ENCODE measurements at places on chromosomes 2 and 18. TPM values are rescaled to one million over a fixed set of nuclear protein-coding genes. Genes with fewer than 3 reads are reported as not detected.

Gene PLCL1
- 1.6 TPM for total RNA-seq

Gene C2orf92
- 1.3 TPM for total RNA-seq

Gene ANKRD30B
- total RNA-seq = 0.50 TPM

Gene RAB6C
- not detected for total RNA-seq

Gene AFG3L2
- 41.4 TPM for total RNA-seq

Gene KCNJ3
- total RNA-seq = not detected

Gene RUFY4
- not detected for total RNA-seq

Gene SMYD1
- total RNA-seq = not detected
